NCI-H82 (cell line): ENCODE measurements at places on chromosomes 3 and 15.

- DNase-seq: no peak
Measured at GRCh38 chr3:48750856-48751255, 33.8 kb upstream of the IP6K2 start.

- DNase-seq: peak; percentile 87
Measured at GRCh38 chr3:43203022-43203421, 83.3 kb upstream of the SNRK start.

- no peak for DNase-seq
Measured at GRCh38 chr3:72182206-72182605, 397.3 kb upstream of the PROK2 start.

DNA sequence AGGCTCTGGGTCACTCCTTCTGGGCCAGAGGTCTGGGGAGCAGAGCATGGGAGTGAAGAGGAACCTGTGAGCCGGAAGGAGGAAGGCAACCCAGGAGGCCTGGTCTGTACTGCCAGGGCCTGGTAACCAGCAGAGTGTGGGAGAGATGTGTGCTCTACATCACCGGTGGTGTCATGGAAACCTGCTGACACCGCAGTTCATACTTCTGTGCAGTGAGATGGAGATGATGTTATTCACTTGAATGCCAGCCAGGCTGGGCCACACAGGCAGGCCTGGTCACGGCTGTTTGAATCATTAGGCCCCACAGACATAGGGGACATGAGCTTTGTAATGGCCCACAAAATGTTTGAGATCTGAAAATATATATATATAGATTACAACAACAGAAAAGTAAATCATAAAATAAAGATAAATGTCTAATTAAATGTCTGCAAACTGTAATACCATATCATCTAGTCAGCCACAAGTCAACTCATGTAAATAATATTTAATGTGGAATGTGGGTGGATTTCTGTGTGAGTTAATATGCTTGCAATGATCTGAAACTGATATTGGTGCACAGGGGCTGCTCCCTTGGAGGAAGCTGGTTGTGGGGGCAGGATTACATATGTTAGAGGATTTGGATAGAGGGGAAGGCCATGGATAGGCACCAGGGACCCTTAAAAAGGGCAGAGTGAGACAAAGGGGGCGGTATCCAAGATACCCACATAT is 108.5 kb upstream of the PFN2 start:
- no peak for DNase-seq

- DNase-seq: peak; percentile 89
Measured at GRCh38 chr3:128518587-128519490, 25.8 kb upstream of the GATA2 start.

GRCh38 chr3:112498914-112499711 is at the start of gene BTLA:
Gene BTLA, minus strand, starts transcription at chr3:112499472. Its CDS starts 114 bp downstream, at chr3:112499358.
- DNase-seq: no peak

- no peak for DNase-seq
Measured at GRCh38 chr3:123467046-123467445, 18.2 kb upstream of the ADCY5 start.

DNA sequence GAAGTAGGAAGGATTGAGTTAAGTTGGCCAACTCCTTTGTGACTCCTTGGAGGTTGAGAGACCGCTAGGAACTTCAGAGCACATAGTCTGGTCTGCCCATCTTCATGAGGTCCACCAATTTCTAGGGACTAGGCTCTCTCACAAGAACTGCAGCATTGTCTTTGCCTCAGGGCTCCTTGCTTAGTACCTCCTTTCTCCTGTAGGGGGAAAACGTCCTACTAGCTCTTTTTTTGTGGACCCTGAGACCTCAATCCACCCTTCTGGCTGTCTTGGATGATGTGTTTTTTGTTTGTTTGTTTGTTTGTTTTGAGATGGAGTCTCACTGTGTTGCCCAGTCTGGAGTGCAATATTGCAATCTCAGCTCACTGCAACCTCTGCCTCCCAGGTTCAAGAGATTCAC is 21.6 kb downstream of the REC114 start:
- DNase-seq: peak; percentile 39

DNA sequence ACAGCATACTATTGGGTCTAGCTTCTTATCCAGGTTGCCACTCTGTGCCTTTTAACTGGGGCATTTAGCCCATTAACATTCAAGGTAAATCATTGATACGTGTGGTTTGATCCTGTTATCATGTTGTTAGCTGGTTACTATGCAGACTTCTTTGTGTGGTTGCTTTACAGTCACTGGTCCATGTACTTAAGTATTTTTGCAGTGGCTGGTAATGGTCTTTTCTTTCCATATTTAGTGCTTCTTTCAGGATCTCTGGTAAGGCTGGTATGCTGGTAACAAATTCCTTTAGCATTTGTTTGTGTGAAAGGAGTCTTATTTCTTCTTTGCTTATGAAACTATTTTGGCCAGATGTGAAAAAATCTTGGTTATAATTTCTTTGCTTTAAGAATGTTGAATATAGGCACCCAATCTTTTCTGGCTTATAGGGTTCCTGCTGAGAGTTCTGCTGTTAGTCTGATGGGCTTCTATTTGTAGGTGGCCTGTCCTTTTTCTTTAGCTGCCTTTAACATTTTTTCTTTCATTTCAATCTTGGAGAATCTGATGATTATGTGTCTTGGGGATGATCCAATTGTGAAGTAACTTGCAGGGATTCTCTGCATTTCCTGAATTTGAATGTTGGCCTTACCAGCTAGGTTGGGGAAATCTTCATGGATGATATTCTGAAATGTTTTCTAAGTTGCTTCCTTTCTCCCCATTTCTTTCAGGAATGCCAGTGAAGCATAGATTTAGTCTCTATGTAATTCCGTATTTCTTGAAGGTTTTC is 39.3 kb downstream of the CCR1 start:
- no peak for DNase-seq

GRCh38 chr15:69669446-69669845 is 216.8 kb downstream of the RPLP1 start:
- no peak for DNase-seq

DNA sequence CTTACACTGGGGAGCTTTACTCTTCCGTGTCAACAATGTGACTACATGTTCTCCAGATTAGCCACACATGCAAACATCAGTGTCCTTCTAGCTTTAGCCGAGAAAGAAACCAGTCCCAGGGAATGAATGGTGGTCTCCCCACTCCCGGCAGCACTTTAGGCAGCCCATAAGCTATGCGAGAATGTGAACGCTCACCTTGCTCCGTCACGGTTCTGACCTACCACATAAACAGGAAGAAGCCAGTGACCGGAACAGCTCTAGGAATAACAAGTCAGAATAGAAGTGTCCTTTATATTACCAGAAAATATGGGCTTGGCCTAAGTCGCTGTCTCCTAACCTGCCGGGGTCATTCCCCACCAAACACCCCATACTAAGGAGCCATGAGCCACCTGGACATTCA is 98.0 kb upstream of the ABHD17C start:
- DNase-seq: no peak

- DNase-seq: no peak
Measured at GRCh38 chr3:110664148-110664547, 407.5 kb upstream of the NECTIN3 start.

DNA sequence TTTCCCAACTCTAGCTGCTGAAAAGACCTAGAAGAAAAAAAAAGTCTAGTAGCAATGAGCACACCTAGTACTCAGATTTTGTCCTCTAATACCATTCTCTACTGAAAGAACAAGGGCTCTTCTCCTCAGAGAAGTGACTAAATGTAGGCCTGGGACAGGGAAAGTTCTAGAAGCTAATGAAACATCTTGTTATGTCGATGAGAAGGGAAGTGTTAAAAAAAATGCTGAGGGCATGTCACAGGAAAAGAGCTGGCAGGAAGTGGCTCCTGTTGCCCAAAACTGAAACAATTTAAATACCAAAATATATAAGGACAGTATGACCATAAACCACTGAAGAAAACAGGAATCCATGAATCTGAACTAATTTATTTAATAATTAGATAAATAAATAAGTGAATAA is 581.4 kb upstream of the TBL1XR1 start:
- no peak for DNase-seq

DNA sequence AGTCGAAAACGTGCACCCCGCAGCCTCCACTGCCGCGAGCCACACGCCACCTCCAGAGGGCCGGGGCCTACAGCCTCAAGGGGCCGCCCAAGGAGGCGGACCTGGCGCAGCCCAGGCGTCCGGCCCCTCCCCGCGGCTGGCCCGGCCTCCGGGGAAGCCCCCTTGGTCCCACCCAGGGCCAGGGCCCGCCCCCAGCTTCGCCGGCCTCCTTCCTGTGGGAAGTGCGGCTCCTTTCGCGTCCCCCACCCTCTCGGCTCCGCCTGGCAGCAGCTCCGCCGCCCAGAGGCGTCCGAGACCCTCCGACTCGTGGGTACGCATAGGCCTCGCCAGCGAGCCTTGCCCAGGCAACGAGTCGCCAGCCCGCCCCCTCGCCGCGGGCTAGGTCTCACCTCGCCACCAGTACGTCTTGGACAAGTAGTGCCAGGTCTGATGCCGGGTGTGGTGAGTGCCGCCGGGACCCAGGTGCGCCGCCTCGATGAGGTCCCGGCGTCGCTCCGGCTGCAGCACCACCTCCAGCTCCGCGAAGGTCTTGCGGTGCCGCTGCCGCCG is 642 bp downstream of the ZBTB11 start:
- DNase-seq: no peak

- DNase-seq: no peak
Measured at GRCh38 chr15:95839367-95839782, 491.1 kb upstream of the NR2F2 start.

DNA sequence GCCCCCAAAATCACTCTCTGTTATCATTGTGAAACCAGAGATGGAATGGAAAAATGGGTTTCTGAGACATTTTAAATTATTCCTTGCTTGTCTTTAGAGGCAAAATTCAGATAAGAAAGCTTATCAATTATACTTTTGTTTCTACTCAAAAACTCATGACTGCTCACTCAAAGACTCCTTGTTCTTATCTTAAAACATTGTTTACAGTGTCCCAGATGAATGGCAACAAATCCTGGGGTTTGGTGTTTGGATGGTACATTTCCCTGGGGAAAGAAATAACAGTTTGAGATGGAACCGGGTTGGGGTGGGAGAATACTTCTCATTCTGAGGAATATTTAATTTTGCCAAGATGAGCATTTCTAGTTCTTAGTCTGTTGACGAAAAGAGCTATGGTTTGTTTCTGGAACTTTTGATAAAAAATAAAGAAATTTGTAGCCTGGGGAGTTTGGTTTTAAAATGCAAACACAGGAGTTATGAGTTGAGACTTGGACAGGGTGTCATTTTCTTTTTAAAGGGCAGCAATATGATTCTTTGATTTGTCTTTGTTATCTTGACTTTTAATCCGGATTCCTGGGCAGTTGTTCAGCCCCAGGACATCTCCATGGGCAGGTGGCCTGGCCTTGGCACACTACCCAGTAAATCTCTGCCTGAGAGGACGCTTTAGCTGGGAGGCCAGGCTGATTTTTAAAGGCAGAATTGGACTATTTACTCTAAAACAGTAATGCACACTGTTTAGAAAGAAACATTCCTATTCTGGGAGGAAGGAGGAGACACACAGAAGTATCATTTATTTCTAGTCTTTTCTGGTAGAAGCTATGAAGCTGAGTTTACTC is 32.4 kb downstream of the BTD start:
- no peak for DNase-seq
